ENCODE measurements at places on chromosomes 6 and 20.

GRCh38 chr6:156699017-156699421, 78.2 kb upstream of the ARID1B start:
- no peak for DNase-seq

GRCh38 chr6:132972971-132973370, 158.6 kb downstream of the RPS12 start:
- no peak for DNase-seq

DNA sequence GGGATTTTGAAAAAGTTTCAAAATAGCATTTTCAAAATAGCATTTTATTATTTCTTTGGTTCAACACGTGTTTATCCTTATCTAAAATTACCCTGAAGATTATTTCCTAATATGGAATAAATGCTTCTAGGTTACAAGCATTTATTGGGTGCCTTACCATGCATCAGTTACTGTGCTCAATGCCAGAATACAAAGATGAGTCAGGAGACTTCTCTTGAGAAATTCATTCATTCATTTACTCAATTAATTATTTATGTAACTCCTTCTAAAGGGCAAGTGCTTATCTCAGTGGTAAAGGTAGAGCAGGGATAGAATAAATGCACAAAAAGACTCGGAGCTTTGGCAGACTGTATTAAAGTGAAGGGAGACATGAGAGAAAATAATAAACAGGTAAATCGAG, 150.1 kb upstream of the PDE7B start:
- DNase-seq: no peak

DNA sequence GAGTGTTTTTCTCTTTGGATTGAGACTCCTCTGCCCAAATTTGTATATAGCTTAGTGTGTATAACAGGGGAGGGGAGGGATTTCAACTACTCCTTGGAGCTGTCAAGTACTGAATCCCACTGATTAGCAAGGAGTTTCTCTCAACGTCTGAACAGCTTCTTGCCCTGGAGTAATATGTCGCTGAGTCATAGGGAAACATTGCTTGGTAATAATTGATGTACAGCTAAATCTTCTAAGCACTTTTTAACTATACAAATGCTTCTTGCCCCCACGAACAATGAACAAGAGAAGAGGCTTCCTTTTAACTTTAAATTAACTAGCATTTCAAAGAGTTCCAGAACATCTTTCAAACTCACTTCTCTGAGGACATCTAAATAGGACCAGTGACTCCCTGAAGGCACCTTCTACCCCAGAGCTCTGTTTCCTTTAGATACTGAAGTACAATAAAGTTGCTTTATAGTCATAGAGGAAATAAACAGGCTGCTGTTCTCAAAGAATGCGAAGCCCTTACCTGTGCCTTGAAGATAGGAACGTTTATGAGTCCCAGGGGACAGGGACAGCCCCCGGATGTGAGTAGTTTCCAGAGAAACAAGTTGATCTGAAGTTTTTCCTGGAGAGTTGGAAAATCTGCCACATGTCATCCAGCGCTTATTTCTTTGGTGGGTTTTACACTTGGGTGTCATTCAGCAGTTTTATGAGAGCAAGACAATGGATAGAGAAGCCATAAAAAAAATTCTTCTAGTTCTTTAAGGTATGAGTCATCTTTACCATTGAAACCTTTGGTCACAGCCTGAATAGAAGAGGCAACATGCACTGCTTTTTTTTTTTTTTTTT, 462.5 kb upstream of the BTBD3 start:
- DNase-seq: no peak

GRCh38 chr6:125637207-125637606, 112.2 kb upstream of the HEY2 start:
- no peak for DNase-seq

DNA sequence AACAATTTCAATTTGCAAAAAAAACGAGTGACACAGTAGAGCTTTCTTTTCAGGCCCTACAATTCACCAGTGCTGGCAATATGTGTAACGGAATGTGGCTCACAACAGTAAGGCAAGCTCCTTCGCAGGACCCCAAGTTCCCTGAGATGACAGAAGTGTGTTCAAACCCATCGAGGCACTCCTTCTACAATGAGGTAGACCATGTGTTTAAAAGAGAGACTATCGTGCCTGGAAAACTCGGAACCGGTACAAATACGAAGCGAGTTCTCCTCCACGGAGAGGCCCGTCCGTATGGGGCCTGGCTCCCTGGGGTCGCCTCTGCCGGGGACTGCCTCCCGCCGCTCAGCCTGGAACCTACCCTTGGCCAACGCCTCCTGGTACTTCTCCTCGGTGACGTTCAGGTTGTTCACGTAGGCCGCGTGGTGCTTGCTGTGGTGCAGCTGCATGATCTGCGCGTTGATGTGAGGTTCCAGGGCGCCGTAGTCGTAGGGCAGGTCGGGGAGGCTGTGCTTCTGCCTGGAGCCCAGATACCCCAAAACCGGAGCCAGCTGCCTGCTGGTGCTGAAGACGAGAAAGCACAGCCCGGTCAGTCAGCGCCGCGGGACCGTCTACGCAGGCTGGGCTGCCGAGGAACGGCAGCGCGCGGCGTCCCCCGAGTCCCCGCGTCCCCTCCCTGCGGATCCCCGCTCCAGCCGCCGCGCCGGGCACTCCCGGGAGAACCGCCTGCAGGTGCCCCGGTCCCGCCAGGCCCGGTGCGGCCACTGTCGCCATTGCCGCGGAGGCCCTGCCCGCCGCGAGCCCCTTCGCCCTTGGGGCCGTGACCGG, 526 bp downstream of the SOD2 start:
- DNase-seq: peak; percentile 72

DNA sequence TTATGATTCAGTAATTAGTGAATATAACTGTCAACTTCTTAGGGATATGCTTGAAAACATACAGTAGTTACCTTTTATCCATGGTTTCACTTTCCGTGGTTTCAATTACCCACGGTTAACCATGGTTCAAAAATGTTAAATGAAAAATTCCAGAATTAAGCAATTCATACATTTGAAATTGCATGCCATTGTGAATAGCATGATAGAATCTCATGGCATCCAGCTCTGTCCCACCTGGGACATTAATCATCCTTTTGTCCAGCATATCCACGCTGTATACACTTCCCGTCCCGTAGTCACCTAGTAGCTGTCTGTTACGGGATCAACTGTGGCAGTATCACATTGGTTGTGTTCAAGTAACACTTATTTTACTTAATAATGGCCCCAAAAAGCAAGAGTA, 781.7 kb upstream of the CITED2 start:
- DNase-seq: no peak

DNA sequence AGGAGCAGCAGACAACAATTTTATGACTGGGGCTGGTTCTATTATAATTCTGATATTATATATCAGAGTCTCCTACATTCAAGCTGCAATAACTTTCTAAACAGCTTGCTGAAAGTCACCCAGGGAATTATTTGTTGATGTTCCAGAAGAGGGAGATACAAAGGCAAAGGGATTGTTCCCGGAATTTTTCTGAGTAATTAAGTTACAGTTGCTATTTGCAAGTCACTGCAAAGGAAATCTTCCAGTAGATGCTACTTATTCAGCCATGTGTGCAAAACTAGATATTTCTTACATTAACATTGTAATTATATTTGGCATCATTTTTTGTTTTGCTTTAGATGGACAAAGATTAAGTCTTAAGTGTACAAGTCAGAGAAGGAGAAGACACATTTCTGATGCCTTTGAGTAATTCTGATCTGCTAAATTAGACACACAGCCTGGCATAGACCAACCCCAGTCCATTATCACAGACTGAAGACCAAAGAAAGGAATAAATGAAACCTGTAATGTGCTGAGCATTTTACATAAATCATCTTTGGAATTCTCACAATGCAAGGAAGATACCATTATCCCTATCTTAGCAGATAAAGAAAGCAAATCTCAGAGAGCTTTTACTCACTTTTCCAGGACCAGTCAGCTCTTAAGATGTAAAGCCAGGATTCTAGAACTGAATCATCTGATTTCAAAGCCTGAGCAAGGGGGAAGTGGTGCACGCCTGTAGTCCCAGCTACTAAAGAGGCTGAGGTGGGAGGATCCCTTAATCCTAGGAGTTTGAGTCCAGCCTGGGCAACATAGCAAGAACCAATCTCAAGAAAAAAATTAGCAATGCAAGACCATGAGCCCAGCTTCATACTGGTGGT, 62.6 kb upstream of the AKAP12 start:
- no peak for DNase-seq

- DNase-seq: no peak
These were observed 4.4 kb downstream of the CAPN11 start for GRCh38 chr6:44162876-44163625.

DNA sequence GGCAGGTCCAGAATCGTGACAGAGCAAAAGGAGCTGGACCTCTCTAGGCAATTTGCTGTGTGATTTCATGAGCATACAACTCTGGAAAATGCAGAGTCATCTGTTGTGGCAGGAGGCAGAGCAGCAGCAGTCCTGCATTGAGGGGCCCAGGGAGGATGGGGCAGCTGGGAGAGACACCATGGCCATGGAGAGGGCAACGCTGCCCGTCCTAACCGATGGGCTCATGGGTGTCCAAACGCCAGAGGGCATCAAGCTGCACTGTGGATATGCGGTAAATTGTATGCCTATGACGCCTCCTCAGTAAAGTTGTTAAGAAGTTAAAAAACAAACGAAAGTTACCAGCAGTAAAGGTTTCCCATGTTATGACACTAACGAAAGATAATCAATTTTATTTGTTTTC, 42.2 kb upstream of the DACT2 start:
- no peak for DNase-seq

GRCh38 chr6:22632581-22633145, 63.3 kb downstream of the HDGFL1 start:
- DNase-seq: no peak

GRCh38 chr20:48879612-48880245, 41.8 kb upstream of the ARFGEF2 start:
- DNase-seq: no peak

GRCh38 chr20:46627234-46627633, 24.0 kb downstream of the SLC13A3 start:
- DNase-seq: no peak

DNA sequence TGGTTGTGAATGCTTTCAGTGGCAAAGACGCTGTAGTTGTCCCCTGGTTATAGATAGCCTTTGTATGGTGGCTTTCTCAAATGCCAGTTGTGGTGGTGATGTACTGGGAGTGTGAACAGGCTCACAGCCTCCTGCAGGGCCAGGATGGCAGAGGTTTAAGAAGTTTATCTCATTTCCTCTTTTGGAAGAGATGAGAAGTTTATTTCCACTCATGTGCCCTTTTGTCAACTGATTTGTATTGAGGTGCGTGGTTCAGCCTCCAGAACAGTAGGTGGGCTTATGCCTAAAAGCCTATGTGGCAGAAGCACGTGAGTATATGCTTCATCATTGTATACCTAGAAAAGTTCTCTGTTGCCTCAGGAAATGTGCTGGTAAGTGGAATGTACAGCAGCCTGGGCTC, 13.7 kb upstream of the ZFP57 start:
- no peak for DNase-seq

- DNase-seq: no peak
These were observed 18.9 kb downstream of the VPS52 start for GRCh38 chr6:33252759-33253158.

DNA sequence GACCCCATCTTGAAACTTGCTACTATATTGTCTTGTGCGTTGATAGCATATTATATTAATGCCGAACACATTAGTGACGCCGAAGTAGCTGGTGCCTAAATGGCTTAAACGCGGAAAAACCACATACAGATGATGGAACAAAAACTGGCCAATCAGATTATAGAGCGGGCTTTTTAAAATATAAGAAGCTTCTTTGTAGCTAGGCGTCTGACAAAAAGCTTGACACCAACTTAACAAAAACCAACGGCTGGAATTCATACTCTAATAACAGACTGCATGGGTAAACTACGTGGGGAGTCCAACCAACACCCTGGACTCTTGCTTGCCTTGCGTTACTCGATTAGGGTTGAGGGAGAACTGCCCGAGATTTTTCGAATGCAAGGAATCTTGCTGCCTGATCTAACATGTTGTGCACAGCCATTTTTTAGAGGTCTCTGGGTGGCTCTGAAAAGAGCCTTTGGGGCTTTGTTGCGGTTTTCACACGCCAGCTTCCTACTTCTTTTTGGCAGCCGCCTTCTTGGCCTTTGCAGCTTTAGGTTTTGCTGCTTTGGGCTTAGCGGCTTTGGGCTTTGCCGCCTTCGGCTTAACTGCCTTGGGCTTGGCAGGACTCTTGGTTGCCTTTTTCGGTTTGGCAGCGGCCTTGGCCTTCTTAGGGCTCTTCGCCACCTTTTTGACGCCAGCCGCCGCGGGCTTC, 45.7 kb downstream of the OR2B2 start:
- DNase-seq: no peak
